NCI-H510A (cell line): ENCODE measurements at places on chromosomes 5 and 9.

- no peak for DNase-seq
Observed at GRCh38 chr9:109190151-109190550, 23.1 kb upstream of the FRRS1L start.

DNA sequence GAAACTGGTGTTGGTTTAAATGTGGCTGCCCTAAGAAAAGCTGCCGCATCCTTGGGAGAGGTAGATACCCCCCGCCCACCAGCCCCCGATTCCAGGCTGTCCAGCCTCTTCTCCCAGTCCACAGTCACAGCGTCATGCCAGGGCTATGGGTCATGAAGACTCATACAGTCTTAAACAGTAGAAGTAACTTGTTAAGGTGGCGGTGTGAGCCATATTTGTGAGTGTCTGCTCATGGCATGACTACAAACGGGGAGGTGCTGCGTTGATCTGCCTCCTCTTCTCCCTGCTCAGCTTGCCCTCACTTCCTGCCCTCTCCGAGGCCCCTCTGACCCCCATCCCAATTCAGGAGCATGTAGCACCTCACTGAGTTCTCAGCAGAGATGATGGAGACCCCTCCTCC, 20.8 kb downstream of the FGD3 start:
- DNase-seq, result no peak

DNA sequence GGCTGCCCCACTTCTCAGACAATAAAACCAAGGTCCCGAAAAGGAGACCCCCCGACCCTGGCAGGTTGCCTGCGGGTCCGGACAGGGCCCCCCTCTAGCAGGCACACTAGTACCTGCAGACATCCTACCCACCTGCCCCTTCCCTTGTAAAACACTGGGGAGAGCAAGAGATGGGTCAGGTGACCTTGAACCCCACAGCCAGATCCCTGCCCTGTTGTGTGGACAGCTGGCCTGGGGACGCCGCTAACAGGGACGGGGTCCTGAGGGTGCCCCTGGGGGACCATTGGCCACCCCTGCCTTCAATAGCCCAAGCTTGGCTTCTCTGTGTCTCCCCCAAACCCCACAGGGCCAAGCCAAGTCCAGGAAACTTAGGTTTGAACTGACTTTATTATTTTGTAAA, 45.0 kb upstream of the UBAC1 start:
- no peak for DNase-seq

GRCh38 chr5:72523960-72524582, 16.9 kb upstream of the ZNF366 start:
- no peak for DNase-seq

DNA sequence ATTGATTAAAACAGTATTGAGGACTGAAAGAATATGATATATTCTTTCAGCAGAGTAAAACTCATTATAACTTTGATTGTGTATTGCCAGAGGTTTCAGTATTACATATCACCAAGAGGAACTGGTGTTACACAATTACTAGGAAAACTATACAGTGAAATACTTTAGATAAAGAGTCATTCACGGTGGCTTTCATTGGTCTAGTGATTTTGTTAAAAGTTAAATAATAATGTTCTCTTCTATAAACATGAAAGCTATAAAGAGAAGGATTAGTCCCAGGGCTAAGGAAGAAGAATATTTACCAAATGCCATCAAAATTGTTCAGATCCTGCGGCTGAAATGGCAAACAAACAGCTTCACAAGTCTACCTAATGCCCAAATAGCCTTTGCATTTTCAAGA, 306.2 kb downstream of the SEMA5A start:
- no peak for DNase-seq

GRCh38 chr9:3719286-3719685, 193.5 kb upstream of the RFX3 start:
- DNase-seq, result no peak

GRCh38 chr5:145887976-145888574, 15.3 kb upstream of the GRXCR2 start:
- peak; percentile 1 for DNase-seq

- no peak for DNase-seq
Observed at GRCh38 chr9:20898885-20899554, 132.4 kb downstream of the HACD4 start.

DNA sequence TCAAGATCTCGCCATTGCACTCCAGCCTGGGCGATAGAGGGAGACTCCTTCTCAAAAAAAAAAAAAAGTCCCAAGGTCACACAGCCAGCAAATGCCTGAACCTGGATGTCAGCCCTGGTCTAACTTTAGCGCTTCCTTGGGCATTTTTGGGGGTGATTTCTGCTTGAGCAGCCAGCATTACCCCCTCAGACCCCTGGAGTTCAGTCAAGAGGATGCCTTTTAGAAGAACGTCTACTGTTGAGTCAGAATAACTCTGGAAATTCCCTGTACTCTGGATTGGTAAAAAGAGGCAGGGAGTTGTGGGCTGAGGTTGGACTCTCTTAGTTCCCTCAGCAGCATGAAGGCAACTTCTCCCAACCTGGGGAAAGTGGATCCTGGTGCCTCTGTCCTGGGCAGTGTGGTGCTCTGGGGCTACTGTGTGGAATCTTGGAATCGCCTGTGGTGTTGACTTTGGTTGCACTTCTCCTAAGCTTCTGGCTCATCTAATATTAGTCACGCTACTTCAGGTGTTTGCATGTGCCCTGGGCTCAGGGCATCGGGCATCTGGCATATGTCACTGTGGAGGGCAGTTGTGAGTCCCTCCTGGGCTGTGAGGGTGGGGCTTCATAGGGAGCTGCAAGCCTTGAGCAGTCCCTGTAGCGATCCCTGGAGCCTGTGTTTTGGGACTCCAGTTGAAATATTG, 32.2 kb downstream of the STXBP1 start:
- DNase-seq, result no peak

DNA sequence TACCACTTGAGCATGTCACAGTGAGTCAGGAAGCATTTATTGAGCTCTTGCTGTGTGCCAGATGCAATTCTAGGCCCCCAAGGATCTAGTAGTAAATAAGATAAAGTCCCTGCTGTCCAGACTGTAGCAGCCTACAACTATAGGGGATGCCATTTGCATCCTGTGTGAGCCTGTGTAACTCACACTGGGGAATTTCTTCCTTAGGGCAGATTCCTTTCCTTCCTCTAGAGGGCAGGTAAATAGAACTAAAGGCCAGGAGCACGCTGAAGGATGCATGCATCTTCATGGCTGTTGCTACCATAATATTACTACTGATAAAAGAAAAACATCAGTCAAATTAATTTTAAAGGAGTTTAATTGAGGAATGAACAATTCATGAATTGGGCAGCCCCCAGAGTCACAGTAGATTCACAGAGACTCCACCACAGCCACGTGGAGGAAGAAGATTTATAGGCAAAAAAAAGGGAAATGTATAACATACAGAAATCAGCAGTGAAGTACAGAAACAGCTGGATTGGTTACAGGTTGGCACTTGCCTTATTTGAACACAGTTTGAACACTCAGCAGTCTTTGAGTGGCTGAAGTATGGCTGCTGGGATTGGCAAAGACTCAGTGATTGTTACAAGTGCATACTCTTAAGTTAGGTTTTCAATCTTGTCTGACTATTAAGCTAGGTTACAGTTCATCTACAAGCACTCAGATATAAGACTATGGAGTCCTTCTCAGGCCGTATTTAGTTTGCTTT, 98.9 kb downstream of the ACTL7B start:
- no peak for DNase-seq

- DNase-seq, result no peak
Observed at GRCh38 chr5:36717131-36717695, 110.8 kb downstream of the SLC1A3 start.

DNA sequence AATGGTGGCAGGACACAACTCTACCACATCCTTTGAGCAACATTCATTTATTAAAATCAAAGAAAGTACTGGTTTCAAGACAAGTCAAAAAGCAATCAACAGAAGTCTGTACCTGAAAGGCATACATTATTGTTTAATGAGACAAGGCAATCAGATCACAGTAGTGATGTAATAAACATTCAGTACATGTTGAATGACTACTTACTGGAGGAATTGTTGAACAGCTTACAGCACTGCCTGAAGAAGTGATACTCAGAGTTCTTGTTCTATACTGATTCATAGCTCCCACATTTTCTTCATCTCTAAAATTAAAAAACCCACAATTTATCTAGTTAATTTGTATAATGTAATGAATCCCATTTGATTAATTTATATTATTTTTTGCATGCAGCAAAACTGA, 18.2 kb downstream of the RIOK2 start:
- DNase-seq, result no peak

DNA sequence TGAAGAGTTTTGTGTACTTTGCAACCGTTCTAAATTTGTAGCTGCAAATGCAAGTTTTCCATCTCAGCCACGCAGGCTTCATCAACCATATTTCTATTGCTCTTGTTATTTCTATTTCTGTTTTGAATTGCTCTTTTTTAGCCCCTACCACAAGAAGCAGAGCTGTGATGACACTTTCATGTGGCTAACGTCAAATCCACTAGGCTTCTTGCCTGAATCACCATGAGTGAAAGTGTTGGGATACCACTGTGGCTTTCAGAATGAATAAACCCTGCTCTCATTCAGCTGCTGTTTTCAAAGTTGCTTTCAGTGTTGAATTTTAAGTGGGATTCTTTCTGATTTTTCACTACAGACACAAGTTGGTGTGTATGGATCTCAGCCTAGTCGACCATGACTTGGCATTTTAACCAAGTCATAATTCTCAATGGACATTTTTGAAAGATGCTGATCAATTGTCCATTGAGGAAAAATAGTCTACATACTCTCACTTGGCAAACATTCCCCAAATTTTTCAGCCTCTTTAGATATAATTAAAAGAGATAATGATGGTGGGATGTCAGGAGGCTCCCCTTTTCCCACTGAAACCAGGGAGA, 41.0 kb upstream of the MTAP start:
- DNase-seq, result no peak

GRCh38 chr9:13962006-13962405, 351.9 kb downstream of the NFIB start:
- DNase-seq, result no peak

- no peak for DNase-seq
Observed at GRCh38 chr9:131302244-131303075, 12.9 kb downstream of the PLPP7 start.

DNA sequence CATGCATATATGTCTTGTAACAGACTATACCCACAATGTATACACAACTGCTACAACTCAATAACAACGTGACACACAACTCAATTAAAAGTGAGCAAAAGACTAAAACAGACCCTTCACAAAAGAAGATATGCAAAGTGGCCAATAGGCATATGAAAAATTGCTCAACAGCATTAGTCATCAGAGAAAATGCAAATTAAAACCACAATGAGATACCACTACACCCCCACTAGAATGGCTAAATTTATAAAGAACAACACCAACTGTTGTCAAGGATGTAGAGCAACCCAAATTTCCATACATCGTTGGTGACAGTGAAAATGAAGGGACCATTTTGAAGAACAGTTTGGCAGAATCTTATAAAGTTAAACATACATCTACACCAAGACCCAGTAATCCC, 38.9 kb downstream of the GABRB2 start:
- no peak for DNase-seq

DNA sequence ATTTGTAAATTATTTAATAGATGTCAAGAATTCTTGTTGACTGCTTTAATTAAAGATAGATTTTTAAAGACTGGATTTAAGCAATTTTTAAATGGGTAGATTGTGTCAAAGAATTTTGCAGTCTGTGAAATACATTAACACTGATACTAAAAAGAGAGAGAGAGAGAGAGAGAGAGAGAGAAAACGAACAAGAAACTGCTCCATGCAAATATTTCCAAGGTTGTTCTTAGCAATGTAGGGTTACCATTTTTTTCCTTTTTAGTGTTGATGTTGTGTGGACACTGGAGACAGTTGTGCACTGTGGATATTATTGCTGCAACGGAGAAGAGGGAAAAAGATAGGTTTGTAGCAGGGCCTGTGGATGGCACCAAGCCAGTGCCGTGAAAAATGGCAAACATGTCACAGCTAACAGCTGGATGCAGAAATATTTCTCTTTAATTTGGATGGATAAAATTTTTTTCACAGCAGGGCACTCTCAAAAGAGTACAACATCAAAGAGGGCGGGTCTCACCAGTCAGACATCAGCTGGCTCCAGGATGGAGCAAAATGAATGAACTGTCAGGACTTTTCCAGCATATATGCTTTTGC, 58.2 kb downstream of the PRDM6 start:
- DNase-seq, result no peak

- DNase-seq, result no peak
Observed at GRCh38 chr9:123645126-123645525, 284.8 kb downstream of the DENND1A start.

DNA sequence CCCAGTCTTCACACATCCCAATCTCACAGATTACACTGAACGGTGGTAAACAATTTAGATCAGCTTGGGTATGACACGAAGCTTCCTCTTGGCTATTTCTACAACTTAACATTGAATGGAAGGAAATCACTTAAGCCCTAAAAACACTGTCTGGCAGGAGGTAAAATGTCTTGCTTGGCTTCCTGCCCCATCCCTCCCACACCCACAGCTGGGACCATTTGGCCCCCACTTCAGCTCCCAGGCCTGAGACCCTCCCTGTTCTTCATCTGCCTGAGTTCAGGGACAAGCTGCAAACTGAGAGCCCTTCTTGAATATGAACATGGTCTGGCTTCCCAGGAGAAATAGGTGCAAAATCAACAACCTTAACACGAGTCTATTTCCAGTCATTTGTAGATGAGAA, 3.4 kb upstream of the COL15A1 start:
- DNase-seq, result no peak

GRCh38 chr5:95878417-95879323, 56.1 kb upstream of the GLRX start:
- DNase-seq, result no peak

DNA sequence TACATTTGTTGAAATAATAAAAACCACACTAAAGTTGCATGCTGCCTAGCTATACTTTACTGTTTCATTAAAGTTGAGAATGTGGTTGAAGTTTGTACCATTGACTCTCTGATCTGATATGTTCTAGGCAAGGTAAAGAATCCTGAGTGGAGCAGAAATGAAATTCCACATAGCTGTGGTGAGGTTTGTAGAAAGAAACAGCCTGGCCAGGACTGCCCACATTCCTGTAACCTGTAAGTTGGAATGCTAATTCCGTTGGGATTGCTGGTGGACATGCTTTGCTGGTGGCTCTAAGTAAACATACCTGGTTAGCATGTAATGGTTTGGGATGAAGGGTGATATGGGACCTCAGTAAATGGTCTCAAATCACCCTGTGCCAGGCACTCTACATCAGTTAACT, 16.8 kb downstream of the NFX1 start:
- DNase-seq, result no peak
